ENCODE measurements at places on chromosomes 13 and 19. TPM values are rescaled to one million over a fixed set of nuclear protein-coding genes. Genes with fewer than 3 reads are reported as not detected.

Gene KLF1
- total RNA-seq: not detected

Gene TNNT1
- not detected for total RNA-seq

Gene LILRB3
- 98.1 TPM for total RNA-seq

Gene NFIX
- total RNA-seq: 47.9 TPM

Gene NCAN
- not detected for total RNA-seq

Gene ZNF790
- total RNA-seq: 7.1 TPM

Gene SMG9
- total RNA-seq: 35.8 TPM

Gene FFAR2
- total RNA-seq: not detected

Gene DCT
- 0.63 TPM for total RNA-seq

Gene GAS6
- 697 TPM for total RNA-seq

Gene LGI4
- total RNA-seq: 308 TPM

Gene ATP8B3
- 0.60 TPM for total RNA-seq

Gene SMIM17
- total RNA-seq: 0.78 TPM

Gene CCDC169
- total RNA-seq: 0.63 TPM

Gene OR7A5
- 0.22 TPM for total RNA-seq

Gene FREM2
- total RNA-seq: 18.0 TPM

Gene NLRP9
- not detected for total RNA-seq

Gene GRK1
- total RNA-seq: not detected

Gene ITGBL1
- 79.5 TPM for total RNA-seq

Gene MZT1
- total RNA-seq: 7.6 TPM

Gene MAP2K7
- 29.6 TPM for total RNA-seq

Measured in tibial nerve (tissue), 4 donors.